BJ (cell line): ENCODE measurements at places on chromosomes 2 and 18. TPM values are rescaled to one million over a fixed set of nuclear protein-coding genes. Genes with fewer than 3 reads are reported as not detected.

The ANKRD30B gene
- 0.05 TPM in 1 of 2 replicates, not detected in the other for polyA plus RNA-seq

The FZD7 gene
- polyA plus RNA-seq: 42.6 and 46.4 TPM in 2 replicates

The IGFBP2 gene
- 122 and 142 TPM in 2 replicates for polyA plus RNA-seq

DNA sequence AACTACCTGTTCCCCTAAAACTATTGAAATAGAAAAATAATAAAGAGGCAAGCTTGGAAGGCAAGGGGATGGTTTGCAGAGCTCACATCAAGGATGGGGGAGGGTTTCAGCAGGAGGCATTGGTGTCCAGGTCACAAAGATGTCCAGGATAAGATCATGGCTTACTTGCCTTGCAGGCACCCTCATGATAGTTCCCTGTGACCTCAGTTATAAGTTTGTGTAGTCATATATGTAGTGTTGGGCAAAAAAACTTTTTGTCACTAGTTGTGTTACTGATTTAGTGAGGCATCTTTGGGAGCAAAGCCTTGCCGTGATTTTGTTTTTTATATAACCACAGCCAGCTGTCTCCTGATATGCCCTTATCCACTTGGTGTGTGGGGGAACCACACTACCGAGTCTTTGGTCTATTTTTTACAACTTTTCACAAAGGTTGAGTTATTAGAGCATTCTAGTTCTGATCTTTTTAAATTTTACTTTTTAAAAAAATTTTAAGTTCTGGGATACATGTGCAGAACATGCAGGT lies 53.3 kb downstream of the IL1R2 start:
- no peak for DNase-seq

The VWA3B gene
- not detected in 2 replicates for polyA plus RNA-seq

DNA sequence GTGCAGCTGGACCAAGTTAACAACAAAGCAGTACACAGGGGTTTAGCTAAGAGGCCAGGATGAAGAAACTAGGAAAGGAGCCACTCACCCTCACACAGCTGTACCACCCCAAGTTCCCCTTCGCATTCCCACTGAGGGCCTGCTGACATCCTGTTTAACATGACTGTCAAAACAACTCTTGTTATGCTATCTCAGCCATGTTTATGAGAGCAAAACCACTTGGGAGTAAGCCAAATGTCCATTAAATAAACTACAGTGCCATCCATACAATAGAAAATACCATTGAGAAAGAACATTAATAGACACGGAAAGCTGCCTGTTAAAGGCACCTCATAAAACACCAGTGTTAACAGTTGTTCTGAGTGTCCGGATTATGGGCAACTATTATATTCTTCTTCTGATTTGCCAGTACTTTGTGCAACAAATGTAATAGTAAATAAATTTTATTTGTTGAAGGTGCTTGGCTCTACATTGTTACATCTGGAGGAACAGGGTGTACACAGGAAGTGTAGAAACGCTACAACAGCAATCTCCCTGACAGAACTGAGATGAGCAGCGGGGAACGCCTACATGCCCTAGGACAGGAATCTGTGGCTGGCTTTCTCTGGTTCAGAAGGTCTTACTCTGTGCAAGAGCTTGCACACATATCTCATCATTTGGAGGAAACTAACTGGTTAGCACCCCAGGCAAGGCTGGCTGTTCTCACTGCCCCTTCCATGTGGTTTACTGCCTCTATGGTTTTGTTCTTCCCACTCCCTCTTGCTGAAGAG lies 85.6 kb downstream of the EHD3 start:
- DNase-seq: no peak

DNA sequence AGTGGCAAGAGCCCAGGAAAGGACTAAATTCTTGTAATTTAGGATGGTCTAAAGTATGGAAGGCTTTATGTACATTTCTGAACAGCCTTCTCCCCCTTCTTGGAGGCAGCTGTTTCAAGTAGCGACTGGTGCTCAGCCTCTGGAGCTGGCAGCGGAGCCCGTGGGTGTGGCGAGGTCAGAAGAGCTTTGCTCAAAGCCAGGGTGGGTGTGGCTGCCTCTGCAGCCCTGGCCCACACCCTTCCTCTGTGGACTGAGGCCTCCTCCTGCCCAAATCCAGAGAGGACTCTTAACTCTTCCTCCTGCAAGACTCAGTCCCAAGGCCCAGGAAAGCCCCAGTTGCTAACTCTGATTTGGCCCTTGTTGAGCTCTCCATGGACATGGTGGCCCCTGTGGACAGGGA lies 202.1 kb upstream of the REV1 start:
- DNase-seq: no peak

- no peak for DNase-seq
Observed at GRCh38 chr18:10100941-10101701, 187.3 kb downstream of the VAPA start.

The DTNA gene
- polyA plus RNA-seq: 4.9 and 5.5 TPM in 2 replicates

DNA sequence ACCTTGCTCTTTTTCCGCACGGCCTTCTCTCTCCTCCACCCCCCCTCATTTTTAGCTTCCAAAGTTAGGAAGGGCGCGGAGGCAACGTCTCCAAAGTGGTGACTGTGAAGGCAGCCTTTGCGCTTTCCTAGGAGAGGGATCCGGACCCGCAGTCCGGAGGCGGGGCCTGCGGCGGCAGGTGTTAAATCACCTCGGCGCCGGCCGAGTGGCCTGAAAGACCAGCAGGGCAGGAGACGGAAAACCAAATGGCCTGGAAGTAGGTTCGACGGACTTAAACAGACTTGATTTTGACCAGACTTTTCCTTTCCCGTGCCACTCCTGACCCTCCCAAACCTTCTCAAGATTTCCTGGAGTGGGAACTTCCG lies 615 bp downstream of the GORASP2 start:
- DNase-seq: no peak
